HepG2 (cell line): ENCODE measurements at places on chromosomes 1 and 21. TPM values are rescaled to one million over a fixed set of nuclear protein-coding genes. Genes with fewer than 3 reads are reported as not detected.

Gene IFI44
- not detected in 2 replicates for total RNA-seq

- DNase-seq: no peak
Observed at GRCh38 chr1:189804352-189804751, 673.3 kb downstream of the BRINP3 start.

GRCh38 chr21:33858667-33859372, 56.8 kb downstream of the ATP5PO start:
- DNase-seq: no peak

DNA sequence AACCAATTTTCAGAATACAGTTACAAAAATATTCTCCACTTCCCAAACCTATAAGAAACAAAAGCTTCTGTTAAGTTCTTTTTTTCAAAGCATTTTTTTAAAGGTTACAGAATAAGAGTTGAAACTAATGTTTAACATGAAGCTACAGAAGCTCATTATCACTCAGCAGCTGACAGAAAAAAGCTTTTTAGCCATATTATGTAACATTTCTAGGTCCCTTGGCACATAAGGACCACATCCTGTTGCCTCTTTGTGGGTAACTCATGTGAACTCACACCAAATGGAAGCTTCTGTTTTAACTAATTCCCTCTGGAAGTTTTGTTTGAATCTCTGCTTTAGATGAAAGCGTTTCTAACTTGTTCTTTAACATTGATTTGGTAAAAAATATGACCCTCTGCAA, 242.5 kb upstream of the TMPRSS15 start:
- DNase-seq: no peak

DNA sequence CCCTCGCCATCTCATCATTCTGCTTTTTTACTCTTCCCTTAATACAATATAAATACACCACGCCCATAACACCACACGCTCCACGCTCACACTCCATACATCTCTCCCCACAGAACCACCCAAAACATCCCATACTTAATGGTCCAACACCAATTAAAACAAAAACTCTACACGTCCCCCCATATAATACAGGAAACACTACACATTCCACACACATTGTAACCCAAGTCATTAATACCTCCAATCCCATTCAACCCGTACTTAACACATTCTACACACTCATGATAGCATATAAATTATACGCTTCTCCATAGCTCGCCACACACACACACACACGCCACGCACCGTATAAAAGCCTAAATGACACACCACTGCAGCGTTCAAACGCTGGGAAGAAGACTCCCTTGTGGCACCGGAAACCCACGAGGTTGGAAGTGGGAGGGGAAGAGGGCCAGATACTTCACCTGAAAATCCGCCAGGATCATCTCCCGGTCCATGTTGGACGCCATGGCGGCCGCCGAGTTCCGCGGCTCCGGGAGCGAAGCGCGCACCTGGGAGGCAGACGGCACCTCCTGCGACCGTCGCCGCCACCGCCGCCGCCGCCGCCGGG, 659 bp downstream of the FAF1 start:
- DNase-seq: peak; percentile 11

DNA sequence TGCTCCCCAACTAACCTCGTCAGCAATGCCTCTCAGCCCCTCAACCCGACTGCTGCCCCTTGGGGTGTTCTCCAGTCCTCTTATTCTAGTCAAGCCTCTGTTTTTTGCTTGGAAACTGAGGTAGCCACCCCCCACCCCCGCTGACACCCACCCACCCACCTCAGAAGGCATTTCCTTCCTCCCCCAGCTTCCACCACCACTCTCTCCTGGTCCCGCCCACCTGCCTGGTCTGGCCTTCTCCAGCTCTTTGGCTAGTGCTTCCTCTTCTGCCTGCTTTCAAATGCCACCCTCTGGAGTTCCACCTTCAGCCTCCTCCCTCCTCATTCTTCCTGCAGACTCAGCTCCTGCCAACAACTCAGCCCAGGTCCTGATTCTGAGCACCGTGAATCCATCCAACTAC, 35.3 kb downstream of the OLFML2B start:
- DNase-seq: no peak

- DNase-seq: no peak
Observed at GRCh38 chr1:9382643-9383491, 90.2 kb downstream of the SPSB1 start.

Gene PLA2G4A
- total RNA-seq: not detected in 2 replicates

Gene CHI3L1
- 0.13 TPM in 1 of 2 replicates, not detected in the other for total RNA-seq

GRCh38 chr1:51284487-51284954, 45.8 kb downstream of the TTC39A start:
- peak; percentile 61 for DNase-seq

Gene KCNJ10
- total RNA-seq: 4.1 and 4.4 TPM in 2 replicates

- DNase-seq: no peak
Observed at GRCh38 chr1:178877896-178878295, 7.0 kb upstream of the ANGPTL1 start.

DNA sequence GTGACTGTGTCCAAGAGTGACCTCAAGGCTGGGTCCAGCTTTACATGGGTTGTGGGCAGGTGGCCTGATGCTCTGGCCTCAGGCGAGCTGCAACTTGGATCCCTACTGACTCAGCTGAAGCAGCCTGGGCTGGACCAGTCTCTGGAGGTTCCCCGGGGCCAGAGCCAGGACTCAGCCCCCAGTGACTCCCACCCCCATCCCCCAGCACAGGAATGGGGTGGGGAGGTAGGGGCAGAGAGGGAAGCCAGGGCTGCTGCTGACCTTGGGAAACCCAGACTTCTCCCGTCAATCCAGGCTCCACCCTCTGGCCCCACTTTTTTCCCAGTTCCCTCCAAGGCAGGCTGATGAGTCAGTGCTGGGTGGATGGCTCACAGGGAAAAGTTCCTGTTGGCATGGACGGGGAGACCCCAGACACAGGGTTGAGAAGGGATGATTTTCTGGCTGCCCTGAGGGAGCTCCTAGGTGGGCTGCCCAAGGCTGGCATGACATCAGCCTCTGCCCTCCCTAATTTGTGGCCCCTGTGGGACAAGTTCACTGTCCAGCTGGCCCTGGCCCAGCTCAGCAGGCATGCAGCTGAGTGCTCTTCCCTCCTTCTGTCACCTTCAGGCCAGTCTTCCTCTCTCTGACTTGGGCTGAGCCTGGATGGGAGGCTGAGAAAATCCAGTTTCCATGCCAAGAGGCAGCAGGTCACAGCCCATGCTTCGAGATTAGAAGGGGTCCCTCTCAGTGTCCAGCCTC, 2.2 kb downstream of the ZC3H12A start:
- peak; percentile 61 for DNase-seq

GRCh38 chr1:203026666-203027663, 674 bp downstream of the PPFIA4 start:
- no peak for DNase-seq

Gene NPHS2
- total RNA-seq: not detected in 2 replicates

Gene BLACAT1
- 0.42 and 1.2 TPM in 2 replicates for total RNA-seq

- DNase-seq: no peak
Observed at GRCh38 chr1:22142315-22143064, 407 bp downstream of the WNT4 start.
